ENCODE measurements at places on chromosomes 13 and 19. TPM values are rescaled to one million over a fixed set of nuclear protein-coding genes. Genes with fewer than 3 reads are reported as not detected.

- DNase-seq = no peak
These were observed 695 bp downstream of the ICAM1 start for GRCh38 chr19:10271543-10272086.

The FBXO27 gene
- polyA plus RNA-seq = 3.7 TPM

DNA sequence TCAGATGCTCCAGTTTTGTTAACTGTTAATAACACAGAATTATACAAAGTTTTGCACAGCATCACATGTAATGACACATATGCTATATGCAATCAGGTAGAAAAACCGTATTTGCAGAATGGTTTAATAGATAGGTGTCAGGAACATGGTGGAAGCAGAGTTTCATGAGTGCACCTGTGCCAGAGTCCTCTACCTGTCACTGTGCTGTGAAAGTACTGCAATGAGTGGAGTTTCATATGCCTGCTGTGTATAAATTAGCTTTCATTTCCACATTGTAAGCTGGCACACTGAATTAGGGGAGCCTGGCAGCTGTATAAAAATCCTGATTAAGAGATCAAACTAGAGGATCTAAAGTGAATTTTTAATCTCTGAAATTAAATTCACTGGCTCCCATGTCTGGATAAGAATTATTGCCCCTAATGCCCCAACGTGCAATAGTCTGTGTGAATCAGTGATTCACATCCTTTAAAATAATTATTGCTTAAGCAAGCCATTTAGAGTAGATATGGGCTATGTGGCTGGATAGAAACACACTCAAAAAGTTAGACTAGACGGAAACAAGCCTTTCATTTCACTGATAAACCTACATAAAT is 8.5 kb upstream of the EEF1AKMT1 start:
- no peak for DNase-seq

DNA sequence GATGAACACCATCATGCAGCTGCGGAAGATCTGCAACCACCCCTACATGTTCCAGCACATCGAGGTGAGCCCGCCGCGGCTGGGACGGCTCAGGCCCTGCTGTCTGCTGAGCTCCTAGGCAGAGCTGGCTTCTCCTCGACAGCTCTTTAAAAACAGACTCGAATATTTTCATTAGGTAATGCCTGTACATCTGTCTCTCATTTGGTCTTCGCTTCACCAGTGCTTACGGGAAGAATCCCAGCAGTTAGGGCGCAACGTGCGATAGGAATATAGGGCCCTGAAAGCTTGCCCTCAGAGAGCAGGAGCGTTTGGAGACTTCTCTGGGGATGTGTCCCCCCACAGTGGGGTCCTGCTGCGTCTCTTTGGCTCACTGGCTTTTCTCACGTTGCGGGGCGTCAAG is 63.8 kb upstream of the LDLR start:
- DNase-seq = no peak

GRCh38 chr19:16612636-16613035 is 15.4 kb downstream of the MED26 start:
- no peak for DNase-seq

DNA sequence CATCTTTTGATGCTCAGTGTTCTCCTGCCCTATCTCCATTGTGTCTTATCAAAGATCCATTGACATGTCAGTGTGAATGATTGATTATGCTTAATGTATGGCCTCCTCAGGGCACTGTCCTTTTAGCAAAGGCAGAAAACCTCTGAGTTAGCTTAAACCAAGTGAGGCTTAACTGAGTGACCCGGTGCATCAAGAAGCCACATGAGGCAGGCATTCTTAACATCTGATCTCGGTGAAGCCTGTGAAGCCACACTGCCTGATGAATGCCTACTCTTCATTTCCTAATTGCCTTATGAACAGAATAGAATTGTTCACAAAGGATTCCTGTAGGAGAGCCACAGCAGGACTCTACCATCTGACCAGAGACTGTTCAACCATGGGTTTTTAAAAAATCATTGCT is 168.1 kb upstream of the SOX21 start:
- no peak for DNase-seq

The SRRM5 gene
- 1.1 TPM for polyA plus RNA-seq

DNA sequence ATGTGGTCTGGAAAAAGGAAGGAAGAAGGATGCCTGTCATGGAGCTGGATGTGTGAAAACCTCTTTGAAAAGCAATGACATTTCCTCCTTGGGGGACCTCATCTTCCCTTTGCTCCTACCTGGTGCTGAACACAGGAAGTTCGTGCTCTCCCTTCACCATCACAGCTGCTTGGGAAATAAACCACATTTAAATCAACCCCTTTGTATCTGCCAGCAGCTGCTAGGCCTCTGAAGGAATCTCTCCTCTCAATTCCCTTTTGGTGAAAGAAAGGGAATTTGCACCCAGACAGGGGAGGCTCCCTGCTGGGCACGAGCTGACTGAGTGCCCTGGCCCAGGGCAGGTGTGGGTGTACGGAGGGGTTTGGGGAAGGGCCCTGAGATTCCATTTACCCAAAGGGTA is 437.7 kb downstream of the TSHZ3 start:
- no peak for DNase-seq
